HTR-8/SVneo (cell line): ENCODE measurements at places on chromosomes 6 and 20.

DNA sequence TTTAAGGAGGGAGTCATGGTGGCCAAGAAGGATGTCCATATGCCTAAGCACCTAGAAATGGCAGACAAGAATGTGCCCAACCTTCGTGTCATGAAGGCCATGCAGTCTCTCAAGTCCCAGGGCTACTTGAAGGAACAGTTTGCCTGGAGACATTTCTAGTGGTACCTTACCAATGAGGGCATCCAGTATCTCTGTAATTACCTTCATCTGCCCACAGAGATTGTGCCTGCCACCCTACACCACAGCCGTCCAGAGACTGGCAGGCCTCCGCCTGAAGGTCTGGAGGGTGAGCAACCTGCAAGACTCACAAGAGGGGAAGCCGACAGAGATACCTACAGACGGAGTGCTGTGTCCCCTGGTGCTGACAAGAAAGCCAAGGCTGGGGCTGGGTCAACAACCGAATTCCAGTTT is 115.0 kb downstream of the HFE start:
- no peak for DNase-seq

GRCh38 chr6:46265373-46265772 is 94.6 kb upstream of the ENPP5 start:
- no peak for DNase-seq

- DNase-seq: no peak
Observed at GRCh38 chr6:133621751-133622150, 267.2 kb upstream of the TCF21 start.

- no peak for DNase-seq
Observed at GRCh38 chr6:109958626-109959025, 19.5 kb upstream of the GPR6 start.

- DNase-seq: no peak
Observed at GRCh38 chr20:16455324-16455723, 117.9 kb downstream of the KIF16B start.

DNA sequence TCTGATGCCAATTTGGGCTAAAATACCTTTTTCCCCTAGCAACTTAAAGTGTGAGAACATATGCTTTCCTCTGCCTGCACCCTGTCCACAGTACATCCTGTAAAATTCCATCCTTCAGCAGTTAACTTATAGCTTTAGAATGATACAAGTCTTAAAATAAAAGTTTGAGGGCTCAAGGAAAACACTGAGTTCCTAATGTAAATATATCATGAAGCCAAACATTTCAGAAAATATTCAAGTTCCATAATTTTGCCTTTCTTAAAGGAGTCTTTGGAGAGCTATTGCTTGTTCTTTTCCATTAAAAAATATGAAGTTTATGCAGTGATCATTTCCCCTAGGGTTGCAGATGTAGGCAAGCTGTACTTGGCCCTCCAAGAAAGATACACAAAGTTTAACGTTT is 303.8 kb downstream of the COL12A1 start:
- DNase-seq: no peak

DNA sequence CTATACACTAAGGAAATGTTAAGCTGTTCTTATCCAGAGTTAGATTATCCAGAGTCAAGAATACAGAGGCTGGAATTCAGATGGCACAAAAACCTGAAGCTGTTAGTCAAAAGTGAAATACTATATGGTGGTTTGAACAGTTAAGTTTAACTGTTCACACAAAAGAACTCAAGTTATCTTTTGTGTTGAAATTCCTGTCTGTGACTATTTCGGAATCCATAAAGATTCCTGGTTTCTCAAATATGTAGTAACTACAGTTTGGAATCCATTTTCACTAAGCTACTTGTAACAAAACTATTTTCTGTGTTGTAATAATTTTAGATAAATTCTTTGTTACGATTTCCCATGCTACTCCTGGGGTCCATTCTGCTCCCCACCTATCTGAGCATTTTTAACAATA is 24.5 kb downstream of the FIG4 start:
- DNase-seq: no peak

- no peak for DNase-seq
Observed at GRCh38 chr20:40017765-40018164, 671.3 kb downstream of the MAFB start.
